ENCODE measurements at places on chromosomes 1 and 21.

DNA sequence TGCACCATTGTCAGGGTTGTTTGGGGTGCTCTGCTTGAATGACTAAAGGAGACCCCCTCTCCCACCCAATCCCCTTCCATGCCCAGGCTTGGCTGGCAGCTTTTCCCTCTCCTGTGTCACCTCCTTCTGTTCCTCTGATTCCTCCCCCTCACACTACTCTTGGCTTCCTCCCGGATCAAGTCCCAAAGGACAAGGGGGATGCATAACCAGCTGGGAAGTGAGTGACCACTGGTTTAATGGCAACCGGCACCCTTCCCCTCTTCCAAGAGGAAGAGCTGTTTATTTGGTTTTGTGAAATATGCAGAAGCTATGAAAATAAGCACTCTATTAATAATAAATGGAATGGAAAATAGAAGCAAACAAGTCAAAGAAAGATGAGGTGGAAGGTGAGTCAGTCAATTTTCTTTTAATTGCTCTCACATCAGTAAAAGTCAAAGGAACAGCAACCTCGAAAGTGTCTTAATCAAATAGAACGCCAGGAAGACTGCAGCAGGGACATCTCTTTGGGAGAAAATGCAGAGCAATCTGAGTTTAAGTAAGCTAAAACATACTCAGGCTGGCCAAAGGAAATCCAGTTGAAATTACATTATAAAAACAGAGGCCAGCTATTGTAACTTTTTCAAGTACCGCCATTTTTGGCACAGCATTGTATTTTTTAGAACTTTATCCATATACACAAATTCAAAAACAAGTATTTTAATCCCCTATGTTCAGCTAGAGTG, 322.5 kb downstream of the SIPA1L2 start:
- no peak for DNase-seq

DNA sequence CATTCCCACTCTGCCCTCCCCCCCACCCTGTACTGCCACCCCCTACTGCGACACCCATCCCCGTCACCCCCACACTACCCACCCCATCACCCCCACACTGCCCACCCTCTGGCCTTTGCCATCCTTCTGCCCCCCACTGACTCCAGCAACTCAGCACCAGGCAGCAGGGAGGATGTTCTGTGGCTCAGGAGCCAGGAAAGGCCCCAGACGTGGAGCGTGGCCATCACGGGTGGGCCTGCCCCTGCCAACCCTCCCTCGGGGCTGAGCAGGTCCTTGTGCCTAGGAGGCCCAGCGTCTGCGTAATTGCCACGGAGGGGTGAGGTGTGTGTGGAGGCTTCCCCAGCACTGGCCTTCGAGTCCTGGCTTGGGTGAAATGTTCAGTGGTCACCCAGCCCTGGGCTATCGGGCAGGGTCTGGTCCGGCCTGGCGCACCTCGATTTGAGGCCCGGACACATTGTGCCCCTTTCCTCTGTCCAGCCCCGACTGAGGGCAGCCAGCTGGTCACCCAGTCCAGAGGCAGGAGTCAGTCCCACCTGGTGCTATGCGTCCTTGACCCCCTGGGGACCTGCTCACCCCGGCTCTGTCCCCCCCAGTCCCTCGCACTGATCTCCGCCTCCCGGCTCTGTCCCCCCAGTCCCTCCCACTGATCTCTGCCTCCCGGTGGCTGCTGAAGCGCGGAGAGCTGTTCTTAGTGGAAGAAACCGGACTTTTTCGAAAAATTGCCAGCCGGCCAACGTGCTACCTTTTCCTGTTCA, 23.0 kb downstream of the ARHGEF16 start:
- DNase-seq: no peak

- DNase-seq: no peak
Measured at GRCh38 chr1:206704226-206704625, 19.5 kb downstream of the MAPKAPK2 start.

DNA sequence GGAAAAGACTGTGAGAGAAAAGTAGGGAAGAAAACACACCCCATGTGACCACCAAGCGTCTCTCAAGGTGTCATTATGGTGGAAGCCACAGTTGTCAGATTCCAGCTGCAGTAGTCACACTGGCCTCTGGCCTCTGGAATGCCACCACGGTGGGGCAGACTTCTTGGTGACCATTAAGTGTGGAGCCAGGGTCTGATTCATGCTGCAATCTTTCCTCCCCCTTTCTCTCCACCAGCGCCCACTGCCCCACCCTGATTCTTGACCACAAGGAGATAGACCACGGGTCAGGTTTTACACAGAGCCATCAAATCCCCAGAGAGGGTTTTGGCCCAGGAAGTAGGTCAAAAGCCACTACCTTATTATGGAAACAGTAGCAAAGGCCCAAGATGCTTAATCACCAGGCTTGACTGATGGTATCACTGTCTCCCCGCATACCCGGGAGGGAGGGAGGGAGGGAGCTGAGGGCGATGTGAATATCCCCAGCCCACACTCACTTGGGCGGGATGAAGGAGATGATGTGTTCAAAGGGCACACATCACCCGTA, 52.7 kb upstream of the GRHL3 start:
- DNase-seq: peak; percentile 92

DNA sequence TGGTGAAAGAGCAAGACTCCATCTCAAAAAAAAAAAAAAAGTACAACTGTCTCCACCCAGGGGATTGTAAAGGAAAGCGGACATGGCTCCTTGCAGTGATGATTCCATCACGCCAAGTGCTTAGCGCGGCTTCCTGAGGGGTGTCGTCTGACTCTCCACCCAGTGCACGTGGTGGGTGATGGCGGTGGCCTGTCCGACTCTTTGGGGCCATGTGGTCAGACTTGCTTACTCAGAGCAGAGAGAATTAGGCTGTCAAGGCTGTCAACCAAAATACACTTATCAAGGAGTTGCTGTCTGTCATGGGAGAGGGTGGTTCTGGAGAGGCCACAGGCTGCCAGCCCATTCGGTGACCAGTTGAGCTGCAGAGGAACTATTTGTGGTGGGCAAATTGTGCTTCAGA, 49.4 kb downstream of the PTPRF start:
- DNase-seq: no peak

DNA sequence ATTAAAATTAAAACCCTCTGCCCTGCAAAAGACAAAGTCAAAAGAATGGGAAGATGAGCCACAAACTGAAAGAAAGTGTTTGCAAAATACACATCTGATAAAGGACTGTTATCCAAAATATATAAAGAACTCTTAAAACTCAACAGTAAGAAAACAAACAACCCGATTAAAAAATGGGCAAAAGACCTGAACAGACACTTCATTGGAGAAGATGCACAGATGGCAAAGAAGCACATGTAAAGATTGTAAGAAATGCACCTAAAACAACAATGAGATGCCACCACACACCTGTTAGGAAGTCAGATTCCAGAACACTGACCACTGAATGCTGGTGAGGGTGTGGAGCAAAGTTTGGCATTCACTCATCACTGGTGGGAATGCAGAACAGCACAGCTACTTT, 24.6 kb upstream of the POFUT2 start:
- no peak for DNase-seq

GRCh38 chr1:47593013-47593568, 155.2 kb downstream of the FOXD2 start:
- no peak for DNase-seq

- DNase-seq: no peak
Measured at GRCh38 chr1:246793356-246793896, 69.2 kb downstream of the SCCPDH start.

GRCh38 chr1:184790642-184791549, 36.2 kb upstream of the EDEM3 start:
- DNase-seq: no peak

DNA sequence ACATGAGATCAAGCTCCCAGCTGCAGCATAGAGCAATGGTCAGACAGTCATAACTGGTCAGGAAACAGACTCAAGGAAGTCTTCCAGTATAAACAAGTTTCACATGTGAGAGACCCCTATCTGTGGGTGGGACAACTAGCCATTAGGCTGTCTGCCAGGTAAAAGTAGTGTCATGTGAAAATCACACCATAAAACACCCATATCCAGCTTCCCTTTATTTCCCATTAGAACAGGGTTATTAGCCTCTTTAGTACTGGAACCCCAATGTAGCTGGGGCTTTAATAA, 426.7 kb downstream of the KCNT2 start:
- no peak for DNase-seq

- no peak for DNase-seq
Measured at GRCh38 chr21:31778546-31778945, 46.6 kb upstream of the SCAF4 start.

- no peak for DNase-seq
Measured at GRCh38 chr1:29524285-29525065, 288.2 kb downstream of the PTPRU start.

GRCh38 chr1:166972826-166973225, 2.5 kb downstream of the ILDR2 start:
- DNase-seq: no peak

GRCh38 chr1:60668585-60668984, 413.8 kb upstream of the NFIA start:
- no peak for DNase-seq

DNA sequence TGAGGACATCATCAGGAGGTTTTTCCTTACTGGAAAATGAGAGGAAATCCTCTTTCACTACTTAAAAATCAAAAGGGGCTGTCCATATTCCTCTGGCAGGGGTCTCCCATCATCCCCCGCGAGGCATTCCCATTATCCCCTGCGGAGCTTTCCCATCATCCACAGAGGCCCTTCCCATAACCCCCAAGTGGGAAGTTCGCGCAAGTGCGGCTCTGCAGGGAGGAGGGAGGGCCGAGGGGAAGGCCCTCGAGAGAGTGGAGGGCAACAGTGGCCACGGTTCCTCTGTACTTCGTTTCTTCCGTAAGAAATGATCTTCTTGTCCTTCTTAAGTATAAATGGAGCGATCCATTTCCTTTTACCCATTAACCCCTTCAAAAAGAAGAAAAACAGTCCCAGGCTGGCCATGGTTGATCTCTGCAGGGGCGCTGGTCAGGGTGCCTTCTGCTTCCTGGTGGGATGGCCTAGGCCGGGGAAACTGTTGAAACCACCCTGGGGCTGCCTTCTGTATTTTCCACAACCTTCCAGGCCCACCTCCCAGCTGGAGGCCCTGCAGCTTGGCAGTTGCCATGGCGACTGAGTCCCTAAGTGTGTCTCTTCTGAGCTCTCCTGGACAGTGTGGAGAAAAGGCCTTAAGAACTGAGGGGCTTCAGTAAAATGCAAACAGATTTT, 3.6 kb upstream of the RSPH1 start:
- no peak for DNase-seq

GRCh38 chr1:55695552-55695951, 480.4 kb upstream of the USP24 start:
- DNase-seq: peak; percentile 57

GRCh38 chr1:58902830-58903513, 119.1 kb upstream of the JUN start:
- DNase-seq: no peak

DNA sequence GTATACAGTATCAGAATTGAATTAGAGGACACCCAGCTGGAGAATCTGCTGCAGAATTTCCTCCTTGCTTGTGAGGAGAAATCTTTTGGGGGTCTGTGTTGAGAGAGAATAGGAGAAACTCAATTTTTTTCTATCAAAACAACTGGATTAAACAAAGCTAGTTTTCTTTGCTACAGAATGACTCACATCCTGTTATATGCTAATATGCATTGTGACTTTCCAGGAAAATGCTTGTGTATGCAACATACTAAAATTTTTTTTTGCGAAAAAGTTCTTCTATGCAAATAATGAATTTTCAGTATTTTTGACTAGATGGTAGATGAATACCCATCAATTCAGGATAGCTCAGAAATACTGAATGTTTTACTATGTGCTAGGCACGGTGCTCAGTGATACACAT, 2.2 kb downstream of the VAMP4 start:
- peak; percentile 29 for DNase-seq

- DNase-seq: no peak
Measured at GRCh38 chr1:108617008-108617723, 43.7 kb downstream of the HENMT1 start.

DNA sequence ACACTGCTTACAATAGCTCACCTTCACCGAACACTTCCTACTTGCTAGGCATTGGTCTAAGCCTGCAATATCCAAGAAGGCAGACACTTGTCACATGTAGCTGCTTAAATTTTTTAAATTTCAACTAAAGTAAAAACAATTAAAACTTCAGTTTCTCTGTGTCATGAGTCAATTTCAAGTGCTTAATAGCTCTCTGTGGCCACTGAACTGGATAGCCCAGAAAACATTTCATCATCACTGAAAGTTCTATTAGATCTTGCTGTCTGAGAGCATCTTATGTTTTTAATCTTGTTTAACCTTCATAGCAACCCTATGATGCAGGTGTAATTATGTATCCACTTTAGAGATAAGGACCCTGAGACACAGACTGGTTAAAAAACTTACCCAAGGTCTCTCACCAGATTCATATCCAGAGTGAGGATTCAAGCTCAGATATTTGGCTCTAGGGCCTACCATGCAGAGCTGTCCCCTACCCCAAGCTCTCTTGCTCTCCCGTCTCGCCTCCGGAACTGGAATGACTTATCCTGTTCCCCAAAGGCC, 2.6 kb upstream of the FCRL6 start:
- no peak for DNase-seq

DNA sequence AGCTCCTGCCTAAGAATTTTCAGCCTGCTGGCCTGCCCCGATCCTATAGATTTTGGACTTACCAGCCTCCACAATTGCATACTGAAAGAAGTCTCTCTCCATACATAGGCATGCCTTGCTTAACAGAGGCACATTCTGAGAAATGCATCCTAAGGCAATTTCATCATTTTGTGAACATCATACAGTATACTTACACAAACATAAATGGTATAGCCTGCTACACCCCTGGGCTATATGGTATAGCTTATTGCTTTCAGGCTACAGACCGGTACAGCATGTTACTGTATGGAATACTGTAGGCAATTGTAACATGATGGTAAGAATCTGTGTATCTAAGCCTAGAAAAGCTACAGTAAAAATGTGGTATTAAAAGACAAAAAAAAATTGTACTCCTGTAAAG, 174.7 kb downstream of the NRIP1 start:
- no peak for DNase-seq

- no peak for DNase-seq
Measured at GRCh38 chr1:169868978-169869377, 24.7 kb downstream of the SCYL3 start.

- no peak for DNase-seq
Measured at GRCh38 chr1:109256085-109256484, 6.7 kb downstream of the CELSR2 start.

All from fibroblast of skin of right biceps (primary cell).